ENCODE measurements at places on chromosomes 1 and 21.

DNA sequence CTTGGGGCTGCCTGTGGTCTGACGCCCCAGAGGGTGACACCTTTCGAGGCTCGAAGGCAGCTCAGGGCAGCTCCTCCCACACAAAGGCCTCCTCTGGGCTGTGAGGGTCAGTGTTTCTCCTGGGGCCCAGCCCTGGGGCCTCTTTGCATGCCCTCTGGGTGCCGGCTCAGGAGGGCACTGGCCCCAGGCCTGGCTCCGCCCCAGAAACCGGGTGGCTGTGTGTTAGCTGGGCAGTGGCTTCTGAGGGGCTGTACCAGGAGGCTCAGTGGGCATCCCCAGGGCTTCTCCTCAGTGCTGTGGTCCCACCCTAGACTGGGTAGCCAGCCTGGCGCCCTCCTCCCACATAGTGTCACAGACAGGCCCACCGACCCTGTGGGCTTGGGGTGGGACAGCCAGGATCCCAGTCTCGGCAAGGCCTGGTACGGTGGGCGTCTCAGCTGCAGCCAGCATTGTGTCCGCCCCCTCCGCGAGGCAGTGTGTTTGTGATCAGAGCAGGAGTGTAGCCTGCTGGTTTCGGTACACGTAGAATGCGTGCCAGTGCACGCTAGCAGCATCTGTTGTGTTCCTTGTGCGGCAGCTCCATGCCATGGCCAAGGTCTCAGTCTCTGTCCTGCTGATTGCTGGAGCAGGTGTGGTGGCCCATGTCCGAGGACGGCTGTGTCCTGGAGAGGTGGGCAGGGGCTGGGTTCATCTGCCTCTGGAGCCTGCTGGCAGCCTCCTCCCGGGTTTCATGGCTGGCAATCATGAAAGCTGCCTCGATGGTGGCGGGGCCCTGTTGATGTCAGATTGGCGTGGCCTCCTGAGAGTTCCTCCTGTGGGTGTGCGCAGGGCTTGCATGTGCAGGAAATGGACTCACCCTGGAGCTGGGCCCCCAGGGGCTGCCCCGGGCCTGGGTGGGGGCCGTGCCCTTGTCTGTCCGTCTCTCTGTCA is 28.0 kb downstream of the RRP1 start:
- DNase-seq: no peak

GRCh38 chr1:41777695-41778094 is 141.0 kb downstream of the HIVEP3 start:
- DNase-seq: no peak

DNA sequence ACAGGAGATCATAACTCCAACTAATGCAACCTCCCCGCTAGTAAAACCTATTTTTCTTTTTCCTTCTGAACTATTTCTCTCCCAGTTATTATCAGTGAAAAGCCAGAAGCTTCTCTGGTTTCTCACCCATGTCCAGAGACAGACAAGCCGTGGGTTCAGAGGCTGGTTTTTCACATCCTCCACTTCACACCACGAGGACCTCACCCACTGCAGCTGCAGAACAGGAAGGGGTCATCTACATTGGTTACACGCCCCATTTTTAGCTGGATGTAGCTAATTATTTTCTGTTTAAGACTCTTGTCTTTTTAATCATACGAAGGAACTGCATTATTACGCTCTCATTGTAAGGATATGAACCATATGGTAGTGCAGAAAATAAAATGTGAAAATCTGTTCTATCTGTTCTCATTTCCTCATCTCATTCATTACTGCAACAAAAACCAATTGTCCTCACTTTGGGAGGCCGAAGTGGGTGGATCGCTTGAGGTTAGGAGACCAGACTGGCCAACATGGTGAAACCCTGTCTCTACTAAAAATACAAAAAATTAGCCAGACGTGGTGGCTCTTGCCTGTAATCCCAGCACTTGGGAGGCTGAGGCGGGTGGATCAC is 39.1 kb upstream of the CLDN14 start:
- no peak for DNase-seq

GRCh38 chr1:10031461-10031860 is 1.3 kb upstream of the UBE4B start:
- DNase-seq: no peak

DNA sequence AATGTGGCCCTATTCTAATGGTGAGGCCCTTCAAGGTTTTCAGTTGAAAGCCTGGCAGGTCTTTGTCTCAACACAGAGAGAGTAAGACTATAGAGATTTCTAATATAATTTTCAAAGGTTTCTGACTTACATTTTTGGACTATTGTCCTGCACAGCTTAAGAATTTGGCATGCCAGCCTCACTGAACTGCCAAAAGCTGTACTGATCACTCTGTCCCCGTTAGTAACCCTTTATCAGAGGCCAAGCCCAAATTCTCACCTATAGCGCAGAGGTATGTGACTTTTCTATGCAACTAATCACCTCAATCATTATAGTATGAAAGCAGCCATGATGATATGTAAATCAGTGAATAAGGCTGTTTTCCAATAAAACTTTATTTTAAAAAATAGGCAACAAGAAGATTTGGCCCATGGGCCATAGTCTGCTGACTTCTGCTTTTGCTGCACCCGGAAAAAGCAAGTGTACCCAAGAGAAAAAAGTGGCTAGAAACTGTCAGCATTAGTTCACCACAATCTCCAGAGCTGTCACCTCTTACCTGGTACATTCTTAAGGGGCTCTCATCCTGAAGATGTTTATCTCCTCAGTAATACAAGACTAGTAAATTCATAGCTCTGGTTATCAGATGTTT is 85.4 kb downstream of the PIGK start:
- DNase-seq: no peak

- no peak for DNase-seq
Observed at GRCh38 chr1:33420870-33421775, 9.8 kb downstream of the PHC2 start.

DNA sequence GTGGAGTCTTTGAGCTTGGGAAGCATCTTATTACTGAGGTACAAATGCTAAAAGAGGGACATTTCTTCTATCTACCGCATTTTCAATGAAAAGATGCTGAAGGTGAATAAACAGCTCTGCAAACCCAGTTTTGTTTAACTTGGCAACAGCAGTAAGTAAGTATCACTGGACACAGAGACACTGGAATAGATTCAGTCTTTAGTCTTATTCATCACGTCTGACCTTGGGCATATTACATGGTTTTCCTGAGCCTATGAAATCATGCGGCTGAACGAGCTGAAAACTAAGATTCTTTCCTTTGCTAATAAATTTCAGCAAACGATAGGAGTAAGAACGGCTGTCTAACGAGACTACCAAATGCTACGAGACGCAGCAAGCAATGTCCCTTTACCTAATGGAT is 207.4 kb downstream of the GABPA start:
- DNase-seq: no peak
